Mesenteric fat pad (tissue), 1 donor: ENCODE measurements at places on chromosomes 6 and 20.

DNA sequence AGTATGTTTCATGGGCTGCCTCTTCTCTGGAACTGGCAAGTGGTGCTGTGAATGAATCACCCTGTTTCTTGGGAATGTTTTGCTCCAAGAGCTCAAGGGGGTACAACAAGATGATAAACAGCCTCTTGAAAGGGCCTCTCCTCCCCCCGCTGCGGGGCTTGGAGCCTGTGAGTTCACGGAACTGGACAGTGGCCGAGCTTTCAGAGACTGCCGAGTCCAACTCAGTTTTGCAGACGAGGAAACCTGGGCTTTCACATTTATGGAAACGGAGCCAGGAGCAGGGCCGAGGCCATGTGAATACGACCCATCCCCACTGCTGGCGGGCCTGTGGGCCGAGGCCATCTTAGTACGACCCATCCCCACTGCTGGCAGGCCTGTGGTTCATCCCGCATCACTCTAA is 18.2 kb upstream of the SRC start:
- DNase-seq = no peak

- DNase-seq = no peak
Measured at GRCh38 chr6:111773501-111774345, 99.5 kb downstream of the FYN start.

- no peak for DNase-seq
Measured at GRCh38 chr6:88567696-88568095, 395.7 kb downstream of the RNGTT start.

GRCh38 chr6:160337991-160338390 is 10.2 kb upstream of the SLC22A3 start:
- DNase-seq = no peak

DNA sequence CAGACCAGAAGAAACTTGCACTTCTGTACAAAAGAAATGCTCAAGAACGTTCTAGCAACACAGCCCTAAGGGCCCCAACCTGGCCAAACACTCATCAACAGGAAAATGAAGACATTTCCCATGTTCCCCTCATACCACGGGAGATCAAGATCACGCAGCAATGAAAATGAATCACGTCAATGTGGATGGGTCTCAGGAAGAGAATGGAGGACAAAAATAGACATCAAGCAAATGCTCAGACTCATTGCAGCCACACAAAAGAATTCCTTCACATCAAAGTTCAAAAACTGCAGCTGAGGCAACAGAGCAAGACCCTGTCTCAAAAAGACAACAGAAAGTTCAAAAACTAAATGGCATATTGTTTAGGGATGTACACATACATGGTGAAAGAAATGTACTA is 18.1 kb downstream of the ULBP3 start:
- no peak for DNase-seq

DNA sequence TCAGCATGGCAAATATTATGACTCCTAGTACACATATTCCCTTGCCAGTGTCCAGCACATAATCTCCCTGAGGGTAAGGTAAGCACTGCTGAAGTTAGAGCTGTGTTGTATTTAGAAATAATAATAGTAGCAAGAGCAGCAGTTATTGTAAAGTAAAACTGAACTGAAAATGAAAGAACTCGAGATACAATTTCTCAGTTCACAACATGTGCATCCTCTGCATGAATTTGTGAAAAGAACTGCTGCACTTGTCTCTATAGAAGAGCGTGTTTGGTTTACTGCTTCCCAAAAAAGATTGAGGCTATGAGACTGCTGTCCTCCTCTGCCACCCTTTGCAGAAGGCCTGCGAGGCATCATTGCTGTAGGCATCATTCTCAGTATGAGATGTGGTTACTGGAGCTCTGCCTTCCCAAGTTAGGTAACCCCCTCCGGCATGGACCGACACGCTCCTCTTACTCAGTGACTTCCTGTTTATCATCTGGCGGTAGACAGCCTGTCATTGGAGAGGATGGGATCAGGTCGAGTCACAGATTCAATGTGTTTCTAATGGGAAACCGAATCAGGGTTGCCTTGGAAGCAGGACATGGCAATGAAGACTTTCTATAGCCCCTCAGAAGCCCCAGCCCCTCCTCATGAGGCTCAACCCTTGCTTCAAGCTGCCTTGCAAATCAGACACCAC is 48.1 kb downstream of the SLC24A3 start:
- peak; percentile 28 for DNase-seq

DNA sequence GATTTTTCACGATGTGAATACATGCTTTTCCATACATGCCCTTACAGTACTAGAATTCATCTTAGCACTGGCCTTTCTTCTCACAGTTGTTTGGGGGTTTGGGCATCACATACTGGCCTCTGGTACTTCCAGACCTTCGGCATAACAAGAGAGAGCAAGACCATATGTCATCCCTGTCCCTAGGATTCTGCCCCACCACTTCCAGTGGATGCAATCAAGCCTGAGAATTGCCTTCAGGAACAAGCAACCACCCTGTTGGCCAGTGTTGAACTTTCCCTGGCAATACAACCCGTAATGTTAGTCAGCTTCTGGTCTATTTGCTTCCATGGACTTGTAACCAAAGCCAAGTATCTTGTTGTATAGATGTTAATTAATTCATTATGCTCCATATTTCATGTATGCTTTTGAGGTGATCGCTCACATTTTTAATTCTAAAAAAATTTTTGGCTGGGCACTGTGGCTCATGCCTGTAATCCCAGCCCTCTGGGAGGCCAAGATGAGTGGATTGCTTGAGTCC is 15.4 kb upstream of the SLPI start:
- no peak for DNase-seq

GRCh38 chr6:87755708-87756671 is 54.0 kb upstream of the AKIRIN2 start:
- DNase-seq = no peak

DNA sequence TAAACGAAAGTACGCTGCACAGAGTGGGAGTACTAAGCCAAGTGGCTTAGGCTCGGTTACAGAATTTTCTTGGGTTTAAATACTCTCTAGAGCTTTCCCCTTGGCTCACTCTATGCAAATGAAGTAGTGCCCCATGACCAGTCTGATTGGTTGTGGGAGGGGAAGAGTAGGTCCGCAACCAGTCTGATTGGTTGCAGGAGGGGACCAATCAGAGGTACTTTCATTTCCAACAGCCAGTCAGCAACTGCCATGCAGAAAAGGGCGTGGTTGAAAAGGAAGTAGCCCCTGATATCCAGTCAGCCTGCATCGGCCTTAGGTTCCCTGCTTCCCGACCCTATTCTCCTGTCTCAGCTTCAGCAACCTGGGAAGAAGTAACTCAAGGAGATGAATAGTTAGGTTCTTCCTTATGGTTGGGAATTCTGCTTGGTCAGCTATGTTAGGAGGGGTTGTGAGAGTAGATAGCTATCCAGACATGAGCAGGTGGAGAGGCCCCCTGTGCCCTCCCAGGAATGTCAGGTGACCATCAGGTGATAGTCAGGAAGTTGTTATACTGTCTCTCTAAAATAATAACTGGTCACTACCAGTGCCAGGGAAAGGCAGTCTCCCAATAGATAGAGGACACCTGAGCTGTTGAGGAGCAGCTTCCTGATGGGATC is 57.4 kb downstream of the FARS2 start:
- no peak for DNase-seq
